Right lung (tissue), 10 donors: ENCODE measurements at places on chromosomes 2 and 18. TPM values are rescaled to one million over a fixed set of nuclear protein-coding genes. Genes with fewer than 3 reads are reported as not detected.

Gene CCDC141
- polyA plus RNA-seq = 3.4 TPM

Gene IL1F10
- not detected for polyA plus RNA-seq

Gene ZAP70
- polyA plus RNA-seq = 1.8 TPM

Gene MC4R
- polyA plus RNA-seq = 0.45 TPM

Gene PROM2
- 14.2 TPM for polyA plus RNA-seq

Gene NTSR2
- polyA plus RNA-seq = not detected

Gene RGPD4
- polyA plus RNA-seq = not detected

Gene HNMT
- polyA plus RNA-seq = 84.2 TPM
